ENCODE measurements at places on chromosomes 7 and 10.

GRCh38 chr7:17015598-17016031 is 133.8 kb upstream of the AGR3 start:
- DNase-seq = peak; percentile 71

DNA sequence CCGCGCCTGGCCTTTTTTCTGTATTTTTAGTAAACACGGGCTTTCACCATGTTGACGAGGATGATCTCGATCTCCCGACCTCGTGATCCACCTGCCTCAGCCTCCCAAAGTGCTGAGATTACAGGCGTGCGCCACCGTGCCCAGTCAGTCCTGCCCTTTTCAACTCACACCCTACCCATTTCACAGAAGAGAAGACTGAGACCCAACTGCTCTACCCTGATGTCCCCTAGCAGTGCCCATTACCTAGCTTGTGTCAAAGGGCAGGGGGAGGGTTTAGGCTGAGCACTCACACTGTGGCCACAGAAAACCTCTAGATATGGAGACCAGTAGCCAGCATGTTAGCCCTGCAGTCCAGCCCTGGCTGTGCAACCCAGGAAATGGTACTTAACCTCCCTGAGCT is 15.7 kb downstream of the MMD2 start:
- DNase-seq = no peak

- DNase-seq = no peak
These were observed 45.8 kb downstream of the C10orf143 start for GRCh38 chr10:130064783-130065182.

DNA sequence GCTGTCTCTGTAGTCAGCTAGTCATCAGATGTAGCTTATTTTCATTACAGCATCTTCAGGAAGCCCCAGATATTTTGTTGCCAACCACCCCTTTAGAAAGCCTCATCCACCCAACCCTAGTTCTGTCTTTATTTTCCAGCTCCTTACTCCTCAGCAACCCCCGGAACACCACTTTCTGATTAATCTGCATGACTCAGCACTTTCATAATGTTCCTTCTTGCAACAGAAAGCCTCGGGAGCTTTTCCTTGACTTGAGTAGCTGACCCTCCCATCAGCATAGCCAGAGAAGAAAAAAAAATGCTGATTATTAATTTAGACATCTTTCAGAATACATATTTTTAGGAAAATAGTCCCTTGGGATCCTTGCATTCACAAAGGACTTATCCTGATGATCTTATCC is 244.0 kb upstream of the CXCL12 start:
- peak; percentile 51 for DNase-seq

DNA sequence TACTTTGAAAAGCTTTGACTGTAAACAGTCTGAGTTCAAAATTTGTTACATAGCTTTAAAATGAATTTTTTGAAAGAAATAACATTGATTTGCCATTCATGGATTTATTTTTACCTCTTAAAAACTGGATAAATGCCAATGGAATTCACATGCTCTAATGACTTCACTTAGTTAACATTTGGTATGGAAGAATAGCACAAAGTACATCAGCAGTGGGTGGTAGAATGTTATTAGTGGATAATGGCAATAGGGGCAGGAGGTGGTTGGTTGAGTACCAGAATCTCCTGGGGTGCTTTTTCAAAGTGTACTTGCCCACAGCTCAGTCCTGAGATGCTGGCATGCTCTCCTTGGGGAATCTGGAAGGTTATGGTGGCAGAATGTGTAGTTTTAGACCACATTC is 4.7 kb downstream of the PPP1R9A start:
- DNase-seq = no peak

DNA sequence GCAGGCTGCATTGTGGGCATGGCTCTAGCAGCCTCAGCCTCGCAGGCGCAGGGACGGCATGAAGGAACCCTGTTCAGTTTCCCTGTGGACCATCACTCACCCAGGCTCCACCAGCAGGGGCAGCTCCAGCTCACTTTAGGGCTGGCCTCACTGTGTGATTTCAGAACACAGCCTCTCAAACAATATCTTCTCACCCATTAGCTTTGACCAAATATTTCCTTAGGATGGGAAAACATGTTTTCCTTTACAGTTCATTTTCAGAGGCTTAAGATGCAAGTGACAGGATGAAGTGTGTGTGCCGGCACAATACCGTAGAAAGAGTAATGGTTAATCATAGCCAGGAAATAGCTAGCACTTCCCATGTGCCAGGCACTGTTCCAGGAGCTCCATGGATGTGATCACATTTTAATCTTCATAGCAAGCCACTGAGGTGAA is 58.2 kb downstream of the LANCL2 start:
- no peak for DNase-seq

GRCh38 chr7:94580601-94581000 is 71.0 kb downstream of the CASD1 start:
- DNase-seq = peak; percentile 68
